Astrocyte (in vitro differentiated cells and primary cell): ENCODE measurements at places on chromosomes 7 and 10.
A peak's percentile ranks its signal among the peaks of the same experiment; 100 is the strongest.

DNA sequence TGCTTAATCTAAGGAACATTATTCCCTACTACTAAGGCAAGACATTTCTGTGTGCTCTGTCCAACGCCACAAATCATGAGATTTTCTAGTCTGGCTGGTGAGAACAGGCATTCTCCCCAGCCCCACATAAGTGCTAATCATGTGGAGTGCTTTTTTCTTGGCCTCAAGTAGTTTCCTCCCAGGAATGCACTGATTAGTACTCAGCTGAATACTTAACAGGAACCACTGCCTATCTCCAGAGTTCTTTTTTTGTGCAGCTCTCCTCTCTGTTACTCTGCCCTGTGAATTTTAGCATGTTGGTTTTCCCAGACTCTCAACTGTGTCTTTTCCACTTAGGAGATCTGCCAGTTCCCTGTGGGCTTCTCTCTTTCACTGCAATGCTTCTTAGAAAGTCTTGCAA lies 1098.5 kb upstream of the LRRTM3 start:
- no peak for DNase-seq

DNA sequence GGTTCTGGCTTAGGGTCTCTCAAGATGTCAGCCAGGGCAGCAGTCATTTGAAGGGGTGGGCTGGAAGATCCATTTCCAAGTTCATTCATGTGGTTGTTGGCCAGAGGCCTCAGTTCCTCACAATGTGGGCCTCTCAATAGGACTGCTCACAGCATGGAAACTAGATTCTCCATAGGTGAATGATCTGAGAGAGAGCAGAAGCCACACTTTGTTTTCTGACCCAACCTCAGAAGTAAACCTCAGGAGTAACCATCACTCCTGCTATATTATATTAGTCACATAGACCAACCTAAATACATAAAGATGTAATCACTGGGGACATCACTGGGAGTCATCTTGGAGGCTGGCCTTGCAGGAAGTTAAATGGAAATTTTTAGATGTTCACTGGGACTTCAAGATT lies 42.2 kb downstream of the GBF1 start:
- no peak for DNase-seq

- DNase-seq: no peak
These were observed 25.8 kb downstream of the EMX2 start for GRCh38 chr10:117568334-117568733.

GRCh38 chr7:123209786-123210185 lies 10.0 kb upstream of the SLC13A1 start:
- DNase-seq: peak; percentile 3

- no peak for DNase-seq
These were observed 585.0 kb upstream of the MBL2 start for GRCh38 chr10:53357587-53357986.

GRCh38 chr10:35346248-35346647 lies 9.9 kb downstream of the CCNY start:
- no peak for DNase-seq

DNA sequence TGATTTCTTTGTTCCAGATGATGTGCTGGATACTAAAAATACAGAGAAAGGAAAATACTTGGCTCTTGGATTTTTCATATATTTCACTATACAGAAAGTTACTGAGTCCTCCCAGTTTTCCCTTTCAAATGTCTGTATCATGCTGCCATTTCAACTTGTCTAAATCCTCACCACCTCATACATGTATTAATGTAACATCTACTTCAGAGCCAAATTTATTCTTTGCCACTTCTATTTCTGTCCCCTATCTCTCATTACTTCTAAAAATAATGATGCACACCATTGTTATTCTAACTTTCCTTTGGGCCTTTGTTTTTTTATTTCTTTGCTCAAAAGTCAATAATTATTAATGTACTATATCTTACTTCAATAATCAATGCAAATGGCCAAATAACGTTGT lies 312.2 kb downstream of the MAGI2 start:
- DNase-seq: no peak

DNA sequence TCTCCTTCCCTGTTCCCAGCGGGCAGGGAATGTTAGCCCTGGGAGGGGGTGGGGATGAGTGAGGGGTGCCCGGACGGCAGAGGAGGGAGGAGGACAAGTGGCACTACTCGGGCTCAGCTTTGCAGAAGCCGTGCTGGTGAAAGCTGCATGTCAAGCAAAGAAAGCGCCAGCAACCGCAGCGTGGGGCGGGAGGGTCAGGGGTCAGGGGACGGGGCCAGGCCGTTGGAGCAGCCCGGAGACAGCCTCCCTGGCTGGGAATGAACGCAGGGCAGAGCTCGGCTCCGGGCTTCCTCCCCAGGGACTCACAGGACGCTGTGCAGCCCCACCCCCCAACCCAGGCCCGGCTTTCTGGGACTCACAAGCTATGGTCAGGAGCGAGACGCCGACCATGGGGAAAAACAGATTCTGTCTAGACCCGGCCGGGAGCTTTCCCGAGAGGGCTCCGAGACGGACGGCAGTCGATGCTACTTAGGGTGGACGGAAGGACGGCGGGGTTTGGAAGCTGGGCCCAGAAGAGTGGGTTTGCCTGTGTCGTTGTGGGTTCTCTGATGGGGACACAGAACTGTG lies 113.4 kb downstream of the VIPR2 start:
- no peak for DNase-seq

DNA sequence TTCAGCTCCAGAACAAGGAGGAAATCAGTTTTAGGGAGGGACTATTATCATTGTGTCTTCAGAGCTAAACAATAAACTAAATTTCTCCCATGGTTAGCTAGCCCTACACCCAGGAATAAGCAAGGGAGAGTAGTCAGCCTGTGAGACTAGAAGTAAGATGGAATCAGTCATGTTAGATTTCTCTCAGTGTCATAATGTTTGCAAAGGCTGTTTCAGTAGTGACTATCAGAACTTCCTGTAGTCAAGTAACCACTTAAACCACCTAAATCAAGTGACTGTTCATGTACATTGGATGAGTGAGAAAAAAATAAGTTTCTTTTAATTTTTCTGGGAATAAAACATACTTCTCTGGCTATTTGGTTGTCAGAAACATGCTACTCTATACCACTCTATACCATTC lies 121.6 kb downstream of the KCND2 start:
- DNase-seq: no peak

- no peak for DNase-seq
These were observed 60.3 kb downstream of the NEUROG3 start for GRCh38 chr10:69512901-69513300.

DNA sequence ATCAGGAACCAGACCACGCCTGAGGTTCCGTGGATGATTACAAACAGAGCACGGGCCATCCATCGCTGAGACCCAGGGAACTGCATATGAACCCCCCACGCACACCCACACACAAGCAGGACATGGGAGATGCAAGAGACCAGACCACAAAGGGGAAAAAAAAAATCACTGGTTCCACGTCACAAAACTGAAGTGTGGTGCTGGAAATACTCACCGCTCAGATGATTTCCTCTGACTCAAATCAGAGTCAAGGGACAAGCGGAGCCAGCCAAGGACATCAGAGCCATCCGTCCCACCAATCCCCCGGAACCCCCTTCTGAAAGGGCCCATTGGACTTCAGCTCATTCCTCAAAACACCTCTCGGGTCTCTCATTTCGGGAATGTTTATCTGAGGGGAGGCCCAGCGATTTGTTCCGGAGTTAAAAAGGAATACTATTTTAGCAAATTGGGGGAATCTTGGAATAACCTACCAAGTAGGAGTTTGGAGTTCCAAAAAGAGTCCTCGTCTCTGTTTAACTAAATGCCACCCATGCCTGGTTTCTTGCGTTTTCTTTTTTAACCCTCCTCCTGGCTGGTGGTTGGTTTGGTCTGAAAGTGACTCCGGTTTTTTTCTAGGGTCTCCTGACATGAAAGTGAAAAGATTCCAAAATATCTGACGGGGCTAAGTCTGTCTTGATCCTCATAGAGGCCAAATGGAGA lies 15.0 kb downstream of the SNX8 start:
- peak; percentile 89 for DNase-seq

- no peak for DNase-seq
These were observed 16.6 kb downstream of the ESYT2 start for GRCh38 chr7:158812684-158813083.

GRCh38 chr7:23615331-23615730 lies 18.1 kb downstream of the CCDC126 start:
- DNase-seq: peak; percentile 14
